ENCODE measurements at places on chromosomes 16 and 17.

DNA sequence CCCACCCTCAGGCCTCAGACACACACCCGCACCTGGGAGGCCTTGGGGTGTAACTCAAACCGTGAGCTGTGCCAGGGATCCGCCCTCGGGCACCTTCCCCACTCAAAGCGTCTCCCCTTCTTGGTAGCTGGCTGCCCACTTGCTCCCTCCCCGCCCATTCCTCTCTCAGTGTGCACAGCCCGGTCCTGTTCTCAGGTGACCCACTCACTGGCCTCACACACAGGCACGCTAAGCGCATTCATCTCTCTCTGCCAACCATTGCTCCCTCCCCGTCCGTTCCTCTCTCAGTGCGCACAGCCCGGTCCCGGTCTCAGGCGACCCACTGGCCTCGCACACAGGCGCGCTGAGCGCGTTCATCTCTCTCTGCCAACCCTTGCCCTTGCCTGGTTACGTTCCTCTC is 20.8 kb downstream of the WDR45B start:
- DNase-seq, result no peak

GRCh38 chr16:3986235-3986544 is 105.7 kb upstream of the CREBBP start:
- DNase-seq, result no peak

GRCh38 chr17:79657861-79658810 is 47.3 kb upstream of the RBFOX3 start:
- no peak for DNase-seq

- no peak for DNase-seq
Observed at GRCh38 chr16:80543162-80543561, 2.4 kb downstream of the DYNLRB2 start.

DNA sequence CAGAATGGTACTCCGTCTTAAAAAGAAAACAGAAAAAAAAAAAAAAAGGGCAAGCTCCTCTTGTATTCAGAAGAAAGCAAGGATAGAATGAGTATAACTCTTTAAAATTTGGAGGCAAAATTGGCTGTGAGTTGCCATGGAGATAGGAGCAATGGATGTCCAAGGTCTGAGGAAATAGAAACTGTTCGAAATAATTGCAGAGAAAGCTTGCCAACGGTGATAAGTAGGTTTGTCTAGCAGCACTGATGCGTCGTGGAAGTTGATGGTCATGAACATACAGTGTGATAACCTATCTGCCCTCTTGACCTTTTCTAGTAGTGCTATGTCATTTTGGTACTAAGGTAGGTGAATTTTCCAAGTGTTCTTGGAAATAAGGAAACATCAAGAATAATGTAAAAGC is 3.0 kb downstream of the MOSMO start:
- no peak for DNase-seq

DNA sequence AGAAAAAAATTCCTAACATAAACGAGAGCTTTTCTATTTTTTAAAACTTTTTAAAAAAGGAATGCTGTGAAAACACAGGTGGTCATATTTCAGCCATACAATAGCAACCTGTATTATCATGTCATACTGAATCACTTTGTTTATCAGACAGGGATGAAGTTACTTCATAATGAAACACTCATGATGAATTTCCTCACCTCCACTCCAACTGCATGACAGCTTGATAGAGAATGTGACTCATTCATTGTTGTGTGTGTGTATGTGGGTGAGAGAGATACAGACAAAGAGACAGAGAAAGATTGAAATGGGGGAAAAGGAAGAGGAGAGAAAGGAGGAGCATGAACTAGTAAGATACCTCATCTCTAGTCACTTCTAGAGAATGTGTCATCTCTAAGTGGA is 109.0 kb downstream of the SYCE1L start:
- no peak for DNase-seq

- peak; percentile 71 for DNase-seq
Observed at GRCh38 chr17:34637548-34638525, 58.5 kb downstream of the TMEM132E start.

DNA sequence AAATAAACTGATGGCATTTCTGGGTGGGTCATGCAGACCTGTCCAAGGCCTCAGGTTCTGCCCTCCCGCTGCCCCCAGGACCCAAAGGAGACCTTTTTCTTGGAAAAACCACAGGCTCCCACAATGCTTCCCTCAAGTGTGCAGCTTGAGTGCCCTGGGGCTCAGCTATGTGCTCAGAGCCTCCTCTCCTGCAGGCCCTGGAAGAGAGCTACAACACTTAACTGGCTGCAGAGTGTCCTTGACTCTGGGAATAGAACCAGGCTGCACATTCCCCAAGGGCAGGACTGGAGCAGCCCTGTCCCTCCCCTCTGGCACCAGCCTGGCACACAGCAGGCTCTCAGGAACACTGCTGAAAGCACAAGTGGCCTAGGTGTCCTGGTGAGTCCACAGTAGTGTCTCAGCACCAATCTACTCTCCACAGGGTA is 4.8 kb upstream of the SREBF1 start:
- DNase-seq, result no peak

DNA sequence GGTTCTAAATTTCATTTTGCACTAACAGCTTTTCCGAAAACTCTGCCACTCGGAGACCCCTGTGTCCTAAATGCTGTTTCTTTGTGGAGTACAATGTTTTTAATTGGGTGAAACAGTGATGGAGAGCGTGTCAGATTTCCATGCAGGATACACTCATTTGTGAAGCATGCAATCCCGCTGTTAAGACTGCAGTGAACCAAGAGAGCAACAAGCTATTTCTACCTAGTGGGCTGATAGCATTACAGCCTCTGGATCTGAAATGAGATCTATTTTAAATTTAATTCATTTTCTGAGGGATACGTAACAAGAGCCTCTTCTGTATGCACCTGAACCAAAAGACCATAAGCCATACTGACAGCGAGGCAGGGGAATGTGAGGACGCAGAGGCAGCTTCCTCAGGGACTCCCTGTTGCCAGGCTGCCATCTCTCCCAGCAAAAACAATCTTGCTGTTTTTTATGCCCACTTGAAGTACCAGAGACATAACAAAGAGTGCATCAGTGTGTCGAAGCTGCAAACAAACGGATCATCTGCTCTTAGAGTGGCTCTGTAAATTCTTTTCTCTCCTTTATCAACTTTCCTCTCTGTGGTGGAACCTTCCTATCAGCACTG is 199.9 kb upstream of the COX10 start:
- DNase-seq, result no peak

- DNase-seq, result no peak
Observed at GRCh38 chr16:57355898-57356414, 2.6 kb upstream of the CCL22 start.

- no peak for DNase-seq
Observed at GRCh38 chr16:69909043-69909442, 42.1 kb upstream of the CLEC18A start.

DNA sequence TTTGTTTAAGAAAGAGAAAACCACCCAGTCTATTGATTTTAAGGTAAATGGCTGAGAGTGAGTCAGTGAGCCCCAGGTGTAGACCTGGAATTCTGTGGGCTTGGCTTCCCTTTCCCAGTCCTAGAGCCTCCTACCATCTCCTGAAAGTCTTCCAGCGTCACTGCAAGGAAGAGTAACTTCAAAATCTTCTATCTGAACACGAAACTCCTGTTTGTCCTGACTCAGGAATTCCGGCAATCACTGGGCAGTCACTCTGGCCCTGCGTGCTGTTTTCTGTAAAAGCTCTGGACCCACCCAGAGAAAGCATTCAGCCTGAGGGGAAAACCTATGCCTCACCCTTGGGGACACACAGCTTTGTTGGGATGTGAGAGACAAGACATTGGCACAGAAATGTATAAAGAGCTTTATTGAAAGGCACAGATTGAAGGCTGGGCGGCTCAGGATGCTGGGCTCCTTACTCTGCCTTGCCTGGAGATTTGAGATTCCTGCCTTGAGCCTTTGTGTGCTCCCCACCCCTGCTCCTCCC is 15.9 kb downstream of the MINK1 start:
- DNase-seq, result no peak

- no peak for DNase-seq
Observed at GRCh38 chr17:34895383-34895782, 65.9 kb downstream of the CCT6B start.

DNA sequence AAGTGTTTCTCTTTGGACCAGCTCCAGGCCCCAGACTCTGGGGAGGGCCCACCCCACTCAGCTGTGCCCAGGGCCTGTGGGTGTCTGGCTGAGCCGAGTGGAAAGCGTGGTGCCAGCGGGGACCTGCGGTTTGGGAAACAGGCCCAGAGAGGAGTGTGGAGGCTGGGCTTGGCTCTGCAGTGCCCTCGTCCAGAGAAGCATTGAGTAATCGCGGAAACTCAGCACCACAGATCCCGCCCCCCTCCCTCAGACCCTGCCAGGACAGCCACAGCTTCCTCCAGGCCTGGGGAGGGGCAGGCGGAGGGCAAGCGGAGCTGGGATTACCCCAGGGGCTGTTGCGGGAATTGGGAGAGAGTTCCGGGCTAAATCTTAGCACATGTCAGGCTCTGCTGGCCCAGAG is 14.6 kb upstream of the PITPNA start:
- DNase-seq, result no peak

- peak; percentile 72 for DNase-seq
Observed at GRCh38 chr16:67562526-67562917, at the start of gene CTCF. CTCF (plus strand) TSS chr16:67562526; CDS start chr16:67610833, 48,307 bp downstream.

- DNase-seq, result no peak
Observed at GRCh38 chr17:45374501-45374900, 57.7 kb upstream of the MAP3K14 start.

DNA sequence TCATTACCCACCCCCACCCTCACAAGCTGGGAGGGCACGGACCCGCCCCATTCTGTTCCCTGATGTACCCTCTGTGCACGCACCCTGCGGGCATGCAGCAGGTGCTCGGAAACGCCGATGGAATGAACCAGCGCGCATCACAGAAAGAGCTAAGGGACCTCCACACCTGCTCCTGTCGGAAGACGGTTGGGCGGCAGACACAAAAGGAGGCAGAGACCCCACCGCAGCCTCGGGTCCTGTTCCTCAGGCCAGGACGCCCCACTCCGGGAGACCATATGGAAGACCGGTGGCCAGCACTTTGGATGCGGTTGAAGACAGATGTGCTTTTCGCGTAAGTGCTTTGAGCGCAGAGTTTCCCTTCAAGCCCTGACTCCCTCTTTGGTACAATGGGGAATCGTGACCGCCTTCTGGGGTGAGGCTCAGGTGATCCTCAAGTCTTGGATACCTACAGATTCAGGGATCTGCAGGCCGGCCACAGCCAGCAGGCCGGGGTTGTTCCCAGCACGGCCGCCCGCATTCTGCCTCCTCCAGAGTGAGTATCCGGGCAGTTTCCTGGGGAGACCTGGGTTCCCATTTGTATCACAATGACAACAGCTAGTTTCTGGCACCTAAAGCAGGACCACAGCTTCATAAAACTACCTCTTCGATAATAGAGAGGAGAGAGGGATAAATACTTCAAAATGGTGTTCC is 123.1 kb downstream of the FOXL1 start:
- DNase-seq, result no peak

DNA sequence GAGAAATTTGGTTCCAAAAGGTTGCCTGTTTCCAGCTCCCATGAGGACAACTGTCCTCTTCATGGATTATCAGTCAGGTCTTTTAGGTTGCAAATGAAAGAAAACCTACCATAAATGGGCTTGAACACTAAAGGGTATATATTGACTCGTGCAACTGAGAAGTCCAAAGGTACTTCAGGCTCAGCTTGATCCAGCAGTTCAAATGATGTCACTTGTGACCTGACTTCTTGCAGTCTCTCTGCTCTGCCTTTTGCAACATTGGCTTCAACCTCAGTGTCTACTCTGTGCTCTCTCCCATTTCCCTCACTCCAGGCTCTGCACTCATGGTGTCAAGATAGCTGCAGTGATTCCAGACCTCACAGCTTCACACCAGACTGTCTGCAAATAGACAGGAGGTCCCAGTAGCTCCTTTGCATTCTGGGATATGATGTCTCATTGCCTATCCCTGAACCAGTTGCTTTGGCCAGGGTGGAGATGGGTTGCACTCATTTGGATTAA is 5.5 kb upstream of the CALB2 start:
- DNase-seq, result no peak

- no peak for DNase-seq
Observed at GRCh38 chr17:39794249-39794970, 56.7 kb downstream of the GRB7 start.

DNA sequence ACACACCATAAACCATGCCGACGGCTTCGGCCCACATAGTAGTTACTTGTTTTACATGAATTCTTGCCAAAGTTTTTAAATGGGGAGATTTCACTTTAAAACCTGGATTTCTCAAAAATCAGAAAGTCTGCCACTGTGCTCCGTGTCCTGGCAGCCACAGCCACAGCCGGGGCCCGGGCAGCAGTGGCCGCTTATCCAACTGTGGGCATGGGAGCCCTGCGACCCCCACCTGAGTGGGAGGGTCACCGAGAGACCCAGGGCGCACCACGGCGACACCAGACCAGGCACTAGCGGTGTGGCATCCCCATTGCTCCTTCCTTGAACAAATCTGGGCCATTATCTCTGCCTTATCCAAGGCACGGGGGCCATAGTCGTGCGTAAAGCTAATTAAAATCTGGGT is 30.0 kb downstream of the ZNF469 start:
- no peak for DNase-seq

DNA sequence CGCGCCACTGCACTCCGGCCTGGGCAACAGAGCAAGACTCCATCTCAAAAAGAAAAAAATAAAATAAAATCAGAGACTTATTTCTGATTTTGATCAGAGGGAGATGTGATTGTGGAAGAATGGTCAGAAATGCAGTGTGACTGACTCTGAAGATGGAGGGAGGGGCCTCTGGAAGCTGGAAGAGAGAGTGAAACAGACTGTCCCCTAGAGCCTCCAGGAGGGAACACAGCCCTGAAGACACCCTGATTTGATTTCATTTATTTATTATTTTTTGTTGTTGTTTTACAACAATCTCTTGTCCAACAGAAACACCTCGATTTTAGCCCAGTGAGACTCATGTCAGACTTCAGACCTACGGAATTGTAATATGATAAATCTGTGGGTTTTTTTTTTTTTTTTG is 26.1 kb downstream of the BCL7C start:
- DNase-seq, result no peak

DNA sequence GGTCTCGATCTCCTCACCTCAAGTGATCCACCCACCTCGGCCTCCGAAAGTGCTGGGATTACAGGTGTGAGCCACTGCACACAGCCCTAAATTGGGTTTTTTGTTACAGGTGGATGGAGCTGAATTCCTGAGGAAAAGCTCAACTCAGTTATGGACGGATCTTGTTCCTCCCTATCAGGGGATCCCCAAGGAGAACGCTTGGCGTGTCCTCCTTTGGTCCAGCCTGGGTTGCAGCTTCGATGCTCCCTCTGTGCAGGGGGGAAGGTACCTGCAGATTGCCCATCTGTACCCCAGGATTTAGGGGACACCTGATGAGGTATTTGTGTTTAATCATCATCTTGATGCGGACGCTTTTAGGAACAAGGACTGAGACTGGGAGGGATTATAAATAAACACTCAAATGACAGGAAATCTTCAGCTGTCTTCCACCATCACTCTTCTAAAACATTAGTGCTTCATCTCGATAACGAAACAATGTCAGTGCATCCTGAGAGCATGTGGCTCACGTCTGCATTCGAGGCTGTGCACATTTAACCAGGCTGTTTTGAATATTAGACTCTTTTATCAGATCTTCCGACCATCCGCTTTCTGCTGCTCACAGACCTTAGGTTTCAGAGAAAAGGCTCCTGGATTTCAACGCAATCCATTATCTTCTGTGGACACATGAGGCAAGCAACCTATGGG is 18.2 kb upstream of the MEIOB start:
- DNase-seq, result no peak

- no peak for DNase-seq
Observed at GRCh38 chr17:39404542-39405378, 3.3 kb upstream of the FBXL20 start.
